ENCODE measurements at places on chromosomes 5 and 9.

GRCh38 chr9:133978226-133978898, 13.8 kb downstream of the VAV2 start:
- DNase-seq = no peak

DNA sequence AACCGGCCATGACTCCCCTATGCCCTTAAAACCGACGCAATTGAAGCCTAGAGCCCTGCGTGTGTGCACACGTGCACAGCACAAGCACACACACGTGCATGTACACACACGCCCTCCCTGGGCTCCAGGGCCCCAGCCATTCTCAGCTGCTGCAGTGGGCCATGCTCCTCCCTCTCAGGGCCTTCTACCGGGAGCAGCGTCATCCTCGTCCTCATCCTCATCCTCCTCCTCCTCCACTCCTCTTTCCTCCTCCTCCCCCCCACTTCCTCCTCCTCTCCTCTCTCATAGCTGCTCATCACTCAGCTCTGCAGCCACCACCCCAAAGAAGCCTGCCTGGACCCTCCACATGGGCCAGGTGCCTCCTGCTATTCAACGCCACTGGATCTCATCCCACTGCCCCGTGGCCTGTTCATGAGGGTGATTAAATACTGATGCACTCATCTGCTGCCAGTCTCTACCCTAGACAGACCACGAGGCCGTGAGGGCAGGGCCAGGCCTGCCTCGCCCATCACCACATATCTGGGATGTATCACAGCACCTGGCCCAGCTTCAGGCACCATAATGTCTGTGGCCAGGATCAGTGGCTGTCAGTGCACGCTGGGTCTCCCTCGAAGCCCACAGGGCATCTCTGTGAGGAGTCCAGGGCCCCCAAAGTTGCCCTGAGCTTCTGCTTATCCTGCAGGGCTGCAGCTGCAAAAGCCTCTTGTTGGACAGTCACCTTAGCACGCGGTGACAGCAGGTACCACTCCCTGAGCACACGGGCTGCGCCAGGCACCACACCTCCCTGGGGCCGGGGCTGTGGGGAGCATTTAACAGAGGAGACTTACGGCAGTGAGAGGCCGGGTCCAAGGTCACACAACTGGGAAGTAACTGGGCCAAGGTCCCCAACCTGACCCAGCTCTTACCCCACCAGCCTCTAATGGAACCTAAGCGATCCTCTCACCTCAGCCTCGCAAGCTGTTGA, 9.8 kb downstream of the FAM78A start:
- DNase-seq = no peak

- no peak for DNase-seq
Measured at GRCh38 chr5:1111241-1111726, 579 bp downstream of the SLC12A7 start.

DNA sequence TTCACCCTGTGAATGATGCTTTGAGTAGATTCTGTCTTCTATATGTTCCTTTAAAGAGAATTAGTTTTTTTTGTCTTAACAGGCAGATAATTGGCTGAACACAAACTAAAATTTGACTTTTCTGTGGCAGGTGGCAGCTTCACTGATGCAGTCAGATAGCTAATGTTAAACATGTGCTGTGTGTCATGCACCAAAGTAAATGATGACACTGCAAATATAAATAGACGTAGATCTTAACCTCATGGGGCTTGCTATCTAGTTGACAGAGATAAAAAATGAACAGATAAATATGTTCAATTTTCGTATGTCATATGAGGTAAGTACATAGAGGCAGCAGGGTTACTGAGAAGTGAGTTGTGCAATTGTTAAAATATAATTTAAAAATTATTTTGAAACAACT, 82.7 kb downstream of the PARP8 start:
- DNase-seq = no peak

DNA sequence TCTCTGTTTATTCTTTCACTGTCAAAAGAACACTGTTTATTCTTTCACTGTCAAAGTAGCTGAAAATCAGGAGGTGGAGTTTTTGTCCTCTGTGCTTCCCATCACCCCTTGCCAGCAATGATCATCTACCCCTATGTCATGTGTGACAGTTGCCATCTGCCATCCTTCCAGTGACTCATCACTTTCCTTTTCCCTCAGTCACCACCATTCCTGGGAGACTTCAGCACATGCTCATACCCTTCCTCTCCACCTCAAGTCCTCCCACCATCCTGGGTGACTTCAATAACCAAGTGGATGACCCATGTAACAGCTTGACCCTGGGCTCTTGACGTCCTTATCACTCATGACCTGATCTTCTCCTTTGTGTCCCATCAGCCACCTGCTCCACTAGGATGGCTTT, 43.3 kb upstream of the RASEF start:
- DNase-seq = no peak

GRCh38 chr5:51302343-51302742, 80.9 kb upstream of the ISL1 start:
- DNase-seq = no peak

Measured in stimulated activated CD8-positive, alpha-beta memory T cell treated with anti-CD3 and anti-CD28 coated beads, Interleukin-7, amount 100 ng/mL, for 24 hours (primary cell).